ENCODE measurements at places on chromosomes 3 and 15. TPM values are rescaled to one million over a fixed set of nuclear protein-coding genes. Genes with fewer than 3 reads are reported as not detected.

Gene DAPK2
- total RNA-seq, result 5.8 TPM

Gene PARP14
- 63.9 TPM for total RNA-seq

Gene MEGF11
- not detected for total RNA-seq

Gene GPR62
- 0.12 TPM for total RNA-seq

Gene PAK6
- total RNA-seq, result under 0.01 TPM

Gene NR2E3
- total RNA-seq, result 0.25 TPM

Gene RHO
- total RNA-seq, result not detected

Gene TRPM1
- not detected for total RNA-seq

Gene OR5H6
- total RNA-seq, result not detected

Gene EIF2B5
- 57.3 TPM for total RNA-seq

Gene PRSS50
- total RNA-seq, result 0.12 TPM

Gene IDH2
- total RNA-seq, result 54.5 TPM

Gene TIGIT
- not detected for total RNA-seq

Gene BCL2A1
- 4.9 TPM for total RNA-seq

Gene GHSR
- total RNA-seq, result not detected

Gene CASR
- total RNA-seq, result not detected

Gene CLDN16
- total RNA-seq, result not detected

Gene AAGAB
- 51.2 TPM for total RNA-seq

Gene PSMA4
- 428 TPM for total RNA-seq

Gene GP9
- total RNA-seq, result not detected

Gene ACP3
- total RNA-seq, result 27.1 TPM

Gene FAM107A
- total RNA-seq, result not detected

Gene CCNB2
- total RNA-seq, result 21.4 TPM

Gene OSBPL10
- 13.9 TPM for total RNA-seq

Gene BNC1
- total RNA-seq, result 11.3 TPM

Gene TMCO5A
- total RNA-seq, result not detected

Gene GOLGA6L10
- 0.11 TPM for total RNA-seq

Gene CHRNB4
- not detected for total RNA-seq

Gene FOXB1
- total RNA-seq, result not detected

Gene RHCG
- total RNA-seq, result not detected

Gene MGLL
- 25.1 TPM for total RNA-seq

Gene TERC
- 759 TPM for total RNA-seq

Gene UBA5
- total RNA-seq, result 52.1 TPM

Gene CHRD
- 7.4 TPM for total RNA-seq

Gene CCDC33
- total RNA-seq, result 0.12 TPM

Gene RAF1
- 102 TPM for total RNA-seq

Gene ZNF80
- not detected for total RNA-seq

Gene CCR8
- total RNA-seq, result not detected

Gene PARP15
- under 0.01 TPM for total RNA-seq

Gene LRTM1
- total RNA-seq, result not detected

Gene SPTSSB
- 20.3 TPM for total RNA-seq

Gene SOX14
- not detected for total RNA-seq

Gene MAP1A
- 90.5 TPM for total RNA-seq

Gene PLCB2
- total RNA-seq, result 0.66 TPM

Gene SLC24A5
- total RNA-seq, result not detected

Gene ASB14
- under 0.01 TPM for total RNA-seq

Gene PSTPIP1
- total RNA-seq, result 0.11 TPM

Gene RPN1
- 624 TPM for total RNA-seq

Gene CSPG4
- total RNA-seq, result 122 TPM

Gene LZTFL1
- 19.7 TPM for total RNA-seq

Gene ZBTB47
- total RNA-seq, result 24.0 TPM

Gene DYNC1LI1
- total RNA-seq, result 63.2 TPM
